CD4-positive, alpha-beta T cell treated with Interleukin-21 for 1 hour (primary cell): ENCODE measurements at places on chromosomes 12 and 14.

DNA sequence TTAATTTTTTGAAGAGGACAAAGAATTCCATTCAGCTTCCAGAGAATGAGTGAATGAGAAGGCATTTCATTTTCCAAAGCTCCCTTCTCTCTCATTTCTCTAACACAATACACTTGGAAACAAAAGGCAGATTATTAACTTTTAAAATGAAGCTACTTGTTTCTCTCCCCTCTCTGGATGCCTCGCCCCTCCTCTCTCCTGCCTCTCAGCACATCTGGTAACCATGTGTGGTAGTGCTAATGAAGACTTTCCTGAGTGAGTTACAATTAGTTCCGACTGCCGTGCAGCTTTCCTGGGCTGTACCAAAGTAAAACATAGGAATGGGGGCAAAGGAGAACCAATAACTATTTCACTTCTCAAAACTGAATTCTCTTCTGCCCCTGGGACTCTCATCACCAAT is 84.7 kb upstream of the SOX5 start:
- no peak for DNase-seq

GRCh38 chr12:104602406-104602805 is 145.7 kb downstream of the CHST11 start:
- DNase-seq, result no peak

DNA sequence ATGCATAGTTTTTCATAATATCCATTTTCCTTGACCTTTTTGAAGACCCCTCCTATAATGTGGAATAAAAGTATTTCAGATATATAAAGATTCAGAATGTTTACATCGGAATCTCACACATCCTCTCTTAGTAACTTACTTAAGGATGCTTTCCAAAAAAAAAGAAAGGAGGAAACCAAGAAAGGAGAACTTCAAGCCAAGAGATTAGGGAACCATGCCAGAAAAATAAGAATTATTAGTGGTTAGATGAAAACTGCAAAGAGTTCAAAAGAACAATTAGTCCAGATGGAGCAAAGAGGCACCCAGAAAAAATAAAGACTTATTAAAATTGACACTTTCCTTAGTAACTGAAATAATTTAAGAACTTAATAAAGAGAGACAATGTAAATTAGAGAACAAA is 179.2 kb downstream of the DUSP6 start:
- no peak for DNase-seq

DNA sequence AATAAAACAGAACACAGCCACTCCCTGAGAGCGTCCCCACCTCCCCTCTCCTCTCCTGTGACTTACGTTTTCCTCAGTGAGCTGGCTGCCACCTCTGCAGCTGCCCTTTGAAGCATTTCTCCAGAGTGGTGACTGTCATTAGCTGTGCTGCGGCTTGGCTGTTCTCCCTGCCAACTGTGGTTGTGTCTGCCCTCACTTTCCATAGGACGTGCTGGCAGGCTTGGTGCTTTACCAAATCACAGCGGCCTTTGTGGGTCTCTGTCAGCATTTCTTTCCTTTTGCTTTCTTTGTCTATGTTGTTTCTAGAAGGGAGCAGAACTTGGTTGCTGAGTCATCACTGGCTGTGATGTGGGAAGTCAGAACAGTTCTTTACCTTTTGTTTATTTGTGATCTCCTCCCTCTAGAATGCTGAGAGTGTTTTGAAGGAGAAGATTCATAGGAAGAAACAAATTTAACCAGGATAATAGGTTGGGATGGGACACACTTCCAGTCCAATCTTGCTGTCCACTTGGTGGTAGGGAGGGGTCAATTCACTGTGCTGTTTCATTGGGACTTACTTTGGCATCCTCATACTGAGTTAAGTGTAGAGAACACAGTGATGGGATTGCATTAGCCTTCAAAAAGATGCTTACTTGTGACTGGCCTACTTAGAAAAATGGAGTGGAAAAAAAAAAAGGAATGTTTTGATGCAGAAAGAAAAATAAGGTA is 88.2 kb downstream of the TMX1 start:
- no peak for DNase-seq

GRCh38 chr14:55976655-55977054 is 141.6 kb upstream of the PELI2 start:
- DNase-seq, result no peak

GRCh38 chr12:49188201-49188915 is 522 bp downstream of the TUBA1A start:
- DNase-seq, result peak; percentile 84

GRCh38 chr12:132330549-132330881 is 1.1 kb upstream of the GALNT9 start:
- DNase-seq, result no peak

GRCh38 chr12:72024613-72025012 is 86.0 kb downstream of the TPH2 start:
- DNase-seq, result no peak

- no peak for DNase-seq
Observed at GRCh38 chr14:100673085-100673806, 53.4 kb upstream of the DLK1 start.

- DNase-seq, result no peak
Observed at GRCh38 chr14:23381871-23382270, 5.0 kb downstream of the CMTM5 start.

DNA sequence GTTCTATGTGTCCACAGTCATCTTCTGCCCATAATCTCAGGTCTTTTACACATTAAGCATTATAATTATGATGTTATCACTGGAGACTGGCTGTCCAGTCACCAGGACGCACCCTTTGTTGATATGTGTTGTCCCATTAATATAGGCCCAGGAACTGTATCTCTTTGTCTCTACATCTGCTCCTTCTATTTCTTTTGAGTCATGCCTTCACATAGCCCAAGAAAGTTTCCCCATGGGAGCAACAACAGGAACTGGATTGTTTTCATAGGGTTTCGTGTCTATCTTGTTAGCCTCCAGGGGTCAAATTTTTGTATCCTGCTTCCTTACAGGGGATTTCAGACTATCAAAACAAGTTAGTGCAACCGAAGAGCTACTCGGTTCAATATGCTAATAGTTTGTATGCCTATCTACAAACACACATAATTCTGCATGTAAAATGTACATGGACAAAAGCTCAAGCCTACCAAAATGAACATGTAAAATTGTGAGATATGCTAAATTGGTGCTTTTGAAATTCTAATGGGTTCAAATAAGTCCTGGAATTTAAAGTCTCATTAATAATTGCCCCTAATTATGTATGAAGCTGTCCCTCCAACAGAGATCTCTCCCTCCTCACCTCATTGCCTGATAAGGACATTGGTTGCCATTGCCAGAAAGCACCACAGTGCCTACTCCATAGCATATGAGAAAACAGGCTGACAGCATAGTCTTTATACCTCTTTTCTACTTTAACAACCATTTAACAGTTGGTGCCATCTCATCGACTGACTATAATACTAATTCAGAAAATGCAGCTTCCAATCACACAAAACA is 99.8 kb upstream of the DIO2 start:
- no peak for DNase-seq

- no peak for DNase-seq
Observed at GRCh38 chr14:97224016-97224415, 426.8 kb downstream of the VRK1 start.

DNA sequence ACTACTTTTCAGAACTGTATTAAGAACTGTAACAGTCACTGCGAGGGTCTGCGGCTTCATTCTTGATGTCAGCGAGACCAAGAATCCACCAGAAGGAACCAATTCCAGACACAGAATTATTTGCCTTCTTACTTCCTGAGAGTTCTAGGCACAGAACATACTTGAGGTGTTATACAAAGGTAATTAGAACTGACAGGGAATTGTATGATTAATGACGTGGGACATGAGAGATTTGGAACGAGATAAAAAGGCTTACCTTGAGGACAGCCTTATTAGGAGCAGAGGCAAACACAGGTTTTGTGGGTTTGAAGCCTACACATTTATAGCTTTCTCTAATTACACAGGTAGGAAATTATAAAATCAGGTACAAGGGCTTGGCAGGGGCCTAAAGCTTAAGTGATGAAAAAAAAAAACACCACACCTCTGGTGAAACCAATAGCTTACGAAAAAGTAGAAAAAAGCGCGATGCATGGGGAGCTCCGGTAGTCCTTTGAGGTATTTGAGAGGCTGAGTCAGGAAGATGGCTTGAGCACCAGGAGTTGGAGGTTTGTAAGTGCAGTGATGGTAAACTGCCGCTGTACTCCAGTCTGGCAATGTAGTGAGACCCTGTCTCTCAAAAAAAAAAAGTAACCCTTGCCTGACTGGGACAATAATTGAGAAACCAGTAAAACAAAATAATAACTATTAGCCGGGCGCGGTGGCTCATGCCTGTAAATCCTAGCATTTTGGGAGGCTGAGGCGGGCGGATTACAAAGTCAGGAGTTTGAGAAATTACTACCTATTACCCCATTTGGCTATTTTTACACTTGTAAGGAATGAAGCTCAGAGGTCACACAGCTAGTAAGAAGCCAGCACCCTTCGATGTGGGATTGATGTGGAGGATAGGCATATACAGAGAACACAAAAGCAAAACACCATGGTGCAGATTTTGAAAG is 795 bp upstream of the ACOT2 start:
- DNase-seq, result peak; percentile 15

DNA sequence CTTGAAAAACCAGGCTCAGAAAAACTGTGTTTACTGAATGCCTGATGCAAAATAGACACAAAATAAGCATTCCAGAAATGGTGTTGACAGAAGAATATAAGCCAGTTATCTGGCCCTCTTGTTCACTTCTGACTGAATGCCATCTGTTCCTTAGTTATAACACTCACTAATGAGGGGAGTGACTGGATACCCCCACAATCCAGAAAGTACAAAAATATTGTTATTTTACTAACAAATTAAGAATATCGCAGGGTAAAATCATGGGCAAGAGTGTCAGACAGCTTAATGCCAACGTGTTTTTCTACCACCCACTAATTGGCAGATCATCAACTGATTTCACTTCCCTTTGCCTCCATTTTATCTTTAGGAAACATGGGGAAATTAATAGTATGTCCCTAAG is 477.3 kb upstream of the FLRT2 start:
- no peak for DNase-seq

- no peak for DNase-seq
Observed at GRCh38 chr14:47208434-47208833, 467.0 kb downstream of the MDGA2 start.

DNA sequence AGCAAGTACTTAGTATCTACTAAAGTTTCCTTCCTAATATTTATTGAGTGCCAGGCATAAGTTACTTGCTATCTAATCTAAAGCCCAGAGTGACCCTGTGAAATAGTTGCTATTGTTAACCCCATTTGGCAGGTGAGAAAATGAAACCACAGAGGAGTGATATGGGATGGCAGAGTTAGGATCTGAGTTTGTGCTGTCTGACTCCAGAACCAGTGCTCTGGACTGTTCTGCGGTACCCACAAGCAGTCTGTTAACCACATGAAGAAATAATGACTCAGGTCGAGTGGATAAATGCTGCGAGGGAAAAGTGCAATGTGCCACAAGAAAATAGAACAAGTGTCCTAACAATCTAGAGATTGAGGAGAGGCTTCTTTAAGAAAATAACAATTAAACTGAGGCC is 60.7 kb upstream of the GZMB start:
- no peak for DNase-seq

DNA sequence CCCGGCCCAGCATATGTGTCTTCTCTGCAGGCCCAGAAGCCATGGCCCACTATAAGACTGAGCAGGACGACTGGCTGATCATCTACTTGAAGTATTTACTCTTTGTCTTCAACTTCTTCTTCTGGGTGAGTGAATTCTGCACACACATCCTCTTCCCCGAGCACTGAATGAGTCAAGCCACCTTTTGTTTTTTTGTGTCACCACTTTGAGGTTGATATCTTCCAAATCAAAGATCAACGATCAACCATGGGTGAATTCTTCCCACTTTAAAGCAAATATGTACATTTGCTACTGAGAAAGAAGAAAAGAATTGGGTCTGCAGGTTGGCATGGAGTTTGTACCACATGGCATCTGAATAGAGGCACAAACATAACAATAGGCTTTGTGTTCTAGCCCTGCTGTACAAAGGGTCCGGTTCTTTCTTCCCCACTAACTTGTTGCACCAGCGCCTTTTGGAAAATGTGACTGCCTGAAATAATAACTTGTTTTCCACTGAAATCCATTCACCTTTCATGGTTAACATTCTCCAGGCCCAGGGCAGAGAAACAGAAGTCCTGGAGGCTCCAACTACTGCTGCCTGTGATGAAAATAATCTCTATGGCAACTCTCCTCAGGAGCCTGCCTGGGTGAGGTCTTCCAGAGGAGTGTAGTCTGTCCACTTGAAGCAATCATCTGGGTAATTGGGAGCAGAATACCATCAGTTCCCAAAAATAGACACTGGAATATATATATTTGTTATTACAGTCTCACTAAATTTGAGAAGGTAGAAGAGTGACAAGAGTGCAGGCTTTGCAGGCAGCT is 27.6 kb downstream of the TSPAN11 start:
- no peak for DNase-seq

GRCh38 chr14:20681348-20682126 is 2.8 kb upstream of the RNASE4 start:
- DNase-seq, result peak; percentile 94

DNA sequence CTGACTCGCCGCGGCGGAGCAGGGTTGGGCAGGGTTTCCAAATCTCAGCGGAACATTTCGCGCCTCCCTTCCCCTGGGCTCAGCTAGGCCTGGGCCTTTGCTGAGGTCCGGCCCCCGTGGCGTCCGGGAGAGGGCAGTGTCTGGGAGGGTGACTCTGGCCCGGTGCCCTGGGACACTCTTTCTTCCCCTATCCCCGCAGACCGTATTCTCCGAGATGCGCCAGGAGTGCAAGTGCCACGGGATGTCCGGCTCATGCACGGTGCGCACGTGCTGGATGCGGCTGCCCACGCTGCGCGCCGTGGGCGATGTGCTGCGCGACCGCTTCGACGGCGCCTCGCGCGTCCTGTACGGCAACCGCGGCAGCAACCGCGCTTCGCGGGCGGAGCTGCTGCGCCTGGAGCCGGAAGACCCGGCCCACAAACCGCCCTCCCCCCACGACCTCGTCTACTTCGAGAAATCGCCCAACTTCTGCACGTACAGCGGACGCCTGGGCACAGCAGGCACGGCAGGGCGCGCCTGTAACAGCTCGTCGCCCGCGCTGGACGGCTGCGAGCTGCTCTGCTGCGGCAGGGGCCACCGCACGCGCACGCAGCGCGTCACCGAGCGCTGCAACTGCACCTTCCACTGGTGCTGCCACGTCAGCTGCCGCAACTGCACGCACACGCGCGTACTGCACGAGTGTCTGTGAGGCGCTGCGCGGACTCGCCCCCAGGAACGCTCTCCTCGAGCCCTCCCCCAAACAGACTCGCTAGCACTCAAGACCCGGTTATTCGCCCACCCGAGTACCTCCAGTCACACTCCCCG is 3.0 kb downstream of the WNT1 start:
- DNase-seq, result peak; percentile 60

GRCh38 chr12:93624595-93625294 is 52.3 kb downstream of the SOCS2 start:
- DNase-seq, result no peak

GRCh38 chr14:25121337-25122129 is 71.6 kb upstream of the STXBP6 start:
- DNase-seq, result no peak

DNA sequence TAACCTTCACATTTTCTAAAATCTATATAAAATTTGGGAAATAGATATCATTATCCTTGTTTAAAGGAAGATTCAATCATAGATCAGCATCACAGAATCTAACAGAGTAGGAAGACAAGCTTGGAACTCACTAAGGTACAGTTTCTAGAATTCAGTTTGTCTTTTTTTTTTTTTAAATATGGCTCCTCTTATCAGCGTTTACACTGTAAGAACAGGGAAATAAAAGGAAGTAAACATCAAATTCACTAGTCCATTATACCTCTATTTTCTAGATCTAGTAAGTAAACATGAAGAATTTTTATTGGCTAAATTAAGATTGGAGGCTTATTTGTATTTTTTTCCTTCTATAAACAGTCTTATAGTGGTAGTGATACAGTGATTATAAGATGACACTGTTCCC is 144.9 kb downstream of the LRIG3 start:
- no peak for DNase-seq
